ENCODE measurements at places on chromosomes 5 and 9. TPM values are rescaled to one million over a fixed set of nuclear protein-coding genes. Genes with fewer than 3 reads are reported as not detected.

The TOMM5 gene
- 190 TPM for total RNA-seq

GRCh38 chr5:142748568-142749249 is 21.5 kb upstream of the ARHGAP26 start:
- DNase-seq, result no peak

The GARNL3 gene
- total RNA-seq, result 1.2 TPM

- peak; percentile 36 for DNase-seq
These were observed 11.2 kb upstream of the CFAP95 start for GRCh38 chr9:69809304-69809863.

DNA sequence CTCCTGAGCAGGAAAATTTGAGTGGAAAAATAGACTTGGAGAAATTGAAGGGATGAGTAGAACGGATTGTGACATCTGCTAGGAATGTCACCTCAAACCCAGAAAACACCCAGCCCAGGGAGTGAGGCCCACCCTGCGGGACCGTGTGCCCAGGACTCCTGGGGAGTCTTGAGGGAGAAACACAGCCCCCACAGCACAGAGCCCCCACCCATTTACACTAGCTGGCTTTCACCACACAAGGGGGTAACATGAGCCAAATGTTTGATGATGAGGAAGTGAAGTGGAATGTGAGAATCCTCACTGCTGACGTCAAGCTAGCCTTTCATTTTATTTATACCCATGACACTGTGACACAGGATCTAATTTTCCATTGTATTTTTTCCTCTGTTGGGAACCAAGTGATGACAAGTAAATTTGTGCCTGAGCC is 42.8 kb upstream of the PDE8B start:
- DNase-seq, result peak; percentile 71

- DNase-seq, result no peak
These were observed 37.3 kb upstream of the MAMDC2 start for GRCh38 chr9:70006306-70006705.

The ATG10 gene
- total RNA-seq, result 15.2 TPM

DNA sequence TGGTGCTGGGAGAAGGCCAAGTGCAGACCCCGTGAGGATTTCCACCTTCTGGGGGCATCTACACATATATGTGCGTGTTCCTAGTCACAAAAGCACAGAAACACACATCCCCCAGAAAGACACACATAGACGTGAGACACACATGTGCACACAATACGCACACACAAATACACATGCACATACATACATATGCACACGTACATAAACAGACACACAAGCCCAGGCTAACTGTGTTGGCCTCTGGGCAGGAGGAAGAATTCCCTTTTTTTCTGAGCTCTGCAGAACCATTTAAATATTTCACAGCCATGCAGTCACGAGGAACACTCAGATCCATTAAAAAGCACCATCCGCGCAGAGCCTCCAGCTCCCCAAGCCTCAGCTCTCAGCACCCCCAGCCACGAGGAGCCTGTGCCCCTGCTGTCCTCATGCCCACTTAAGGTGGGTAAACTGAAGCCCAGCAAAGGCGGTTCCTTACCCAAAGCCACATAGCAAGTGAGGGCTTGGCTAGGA is 5.3 kb downstream of the NINJ1 start:
- DNase-seq, result no peak

DNA sequence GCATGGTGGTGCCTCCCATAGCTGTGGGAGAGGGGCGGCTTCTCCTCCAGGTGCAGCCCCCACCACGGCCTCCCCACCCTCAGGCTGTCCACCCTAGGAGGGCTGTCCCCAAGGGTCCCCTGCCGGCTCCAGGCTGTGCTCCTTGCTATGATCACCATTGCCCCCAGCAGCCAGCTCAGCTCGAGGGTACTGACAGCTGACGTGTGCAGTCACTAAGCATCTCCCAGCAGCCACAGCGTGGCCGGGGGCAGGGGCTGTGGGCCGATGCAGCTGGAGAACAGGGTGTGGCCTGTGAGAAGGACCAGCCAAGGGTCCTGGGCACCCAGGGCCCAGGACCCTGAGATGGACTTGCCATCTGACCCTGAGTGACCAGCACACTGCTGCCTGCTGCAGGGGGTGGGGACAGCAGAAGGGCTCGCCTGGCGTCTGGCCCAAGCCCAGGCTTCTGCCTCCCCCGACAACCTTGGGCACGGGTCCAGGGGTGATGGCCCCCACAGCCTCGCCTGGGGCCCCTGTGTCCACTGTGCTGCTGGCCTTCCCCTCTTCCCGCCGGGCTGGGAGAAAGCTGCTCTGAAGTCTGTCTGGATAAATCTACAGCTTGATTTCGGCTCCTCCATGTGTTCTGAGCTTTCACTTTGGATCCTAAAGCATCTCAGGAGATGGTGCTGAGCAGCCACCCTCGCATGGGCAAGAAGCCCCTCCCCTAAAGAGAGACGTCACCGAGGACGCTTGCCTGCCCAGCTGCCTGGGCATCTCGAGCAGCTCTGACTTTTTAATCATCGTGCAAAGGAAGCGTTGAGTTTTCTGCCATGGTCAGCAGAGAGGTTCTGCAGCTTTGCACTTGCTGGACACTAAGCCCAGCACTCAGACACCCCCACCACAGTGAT is 5.5 kb downstream of the KCNT1 start:
- peak; percentile 53 for DNase-seq

GRCh38 chr9:13758936-13759335 is 479.4 kb upstream of the MPDZ start:
- peak; percentile 12 for DNase-seq

The SH3GLB2 gene
- 48.2 TPM for total RNA-seq

GRCh38 chr9:134627417-134628353 is 13.9 kb upstream of the COL5A1 start:
- no peak for DNase-seq

The PLK2 gene
- 230 TPM for total RNA-seq

- DNase-seq, result peak; percentile 87
These were observed 38.8 kb downstream of the NFX1 start for GRCh38 chr9:33329117-33329563.

DNA sequence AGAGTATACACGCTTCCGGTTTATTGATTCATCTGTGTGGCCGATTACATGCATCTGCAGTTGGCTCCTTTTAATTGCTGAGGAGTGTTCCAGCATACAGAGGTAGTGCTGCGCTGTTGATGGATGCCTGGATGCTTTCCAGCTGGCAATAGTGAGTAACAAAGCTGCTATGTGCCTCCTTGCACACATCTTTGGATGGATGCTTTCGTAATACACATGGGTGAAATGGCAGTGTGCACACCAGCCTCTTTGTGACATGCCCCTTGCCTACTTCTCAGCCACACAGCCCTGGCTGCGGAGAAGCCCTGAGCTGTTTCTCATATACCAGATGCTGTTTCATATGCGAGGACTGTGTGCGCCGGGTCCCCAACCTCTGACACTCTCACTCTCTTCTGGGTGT is 151.0 kb downstream of the GADD45G start:
- DNase-seq, result no peak

DNA sequence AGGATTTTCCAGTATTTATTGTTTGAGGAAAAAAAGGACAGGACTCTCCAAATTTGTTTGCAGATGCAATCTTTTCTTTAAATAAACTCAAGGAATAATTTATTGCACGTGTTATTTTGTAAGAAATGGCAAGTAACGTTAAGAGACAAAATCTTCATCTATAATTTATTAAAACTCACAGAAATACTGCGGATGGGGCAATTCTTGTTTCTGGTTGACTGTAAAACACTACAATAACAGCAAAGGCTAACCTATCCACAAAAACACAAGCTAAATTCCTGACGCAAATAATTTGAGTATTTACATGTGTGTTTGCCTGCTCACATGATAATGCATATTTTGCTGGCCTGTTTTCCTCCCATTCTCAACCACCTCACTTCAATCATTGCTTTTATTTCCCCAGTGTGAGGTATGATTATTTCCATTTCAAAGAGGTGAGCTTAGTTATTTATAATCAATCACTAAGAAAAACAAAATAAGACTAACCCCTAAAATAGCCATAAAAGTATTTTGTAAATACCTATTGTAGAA is 619.4 kb downstream of the PDE4D start:
- DNase-seq, result no peak

GRCh38 chr5:33833237-33833575 is 58.6 kb downstream of the ADAMTS12 start:
- DNase-seq, result peak; percentile 68

GRCh38 chr5:58064801-58065200 is 395.1 kb downstream of the PLK2 start:
- no peak for DNase-seq

DNA sequence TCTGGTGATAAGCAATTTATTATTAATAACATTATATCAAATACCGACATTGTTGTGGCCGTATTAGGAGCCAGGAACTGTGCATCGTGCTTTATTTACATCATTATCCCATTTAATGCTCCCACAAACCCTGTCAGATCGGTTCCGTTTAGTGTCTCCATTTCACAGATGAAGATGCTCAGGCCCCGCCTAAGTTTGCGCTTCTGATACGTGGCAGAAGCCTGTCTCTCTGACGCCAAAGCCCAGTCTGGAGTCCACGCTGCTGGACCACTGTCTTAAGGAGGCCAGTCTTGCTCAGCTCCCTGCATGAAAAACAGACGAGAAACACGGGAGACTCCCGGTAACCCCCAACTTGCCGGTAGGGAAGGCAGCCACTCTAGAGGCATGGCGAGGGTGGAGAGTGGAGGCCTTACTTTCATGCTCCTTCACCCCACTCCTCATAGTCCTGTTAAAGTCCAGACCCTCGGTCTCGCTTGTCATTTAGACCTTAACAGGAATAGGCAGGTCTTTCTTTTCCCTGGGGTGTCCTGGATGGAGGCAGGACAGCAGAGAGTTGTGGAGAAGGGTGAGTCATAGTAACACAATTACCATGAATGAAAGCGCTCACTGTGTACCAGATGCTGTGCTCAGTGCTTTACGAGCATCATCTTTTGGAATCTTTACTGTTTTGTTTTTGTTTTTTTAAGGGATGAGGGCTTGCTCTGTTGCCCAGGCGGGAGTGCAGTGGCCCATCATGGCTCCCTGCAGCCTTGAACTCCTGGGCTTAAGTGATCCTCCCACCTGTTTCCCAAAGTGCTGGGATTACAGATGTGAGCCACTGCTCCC is 872 bp downstream of the TXNDC15 start:
- peak; percentile 78 for DNase-seq

The PLEKHG4B gene
- 0.38 TPM for total RNA-seq

The PIGO gene
- total RNA-seq, result 23.7 TPM

- no peak for DNase-seq
These were observed 46.8 kb downstream of the CYLC2 start for GRCh38 chr9:103041961-103042360.

DNA sequence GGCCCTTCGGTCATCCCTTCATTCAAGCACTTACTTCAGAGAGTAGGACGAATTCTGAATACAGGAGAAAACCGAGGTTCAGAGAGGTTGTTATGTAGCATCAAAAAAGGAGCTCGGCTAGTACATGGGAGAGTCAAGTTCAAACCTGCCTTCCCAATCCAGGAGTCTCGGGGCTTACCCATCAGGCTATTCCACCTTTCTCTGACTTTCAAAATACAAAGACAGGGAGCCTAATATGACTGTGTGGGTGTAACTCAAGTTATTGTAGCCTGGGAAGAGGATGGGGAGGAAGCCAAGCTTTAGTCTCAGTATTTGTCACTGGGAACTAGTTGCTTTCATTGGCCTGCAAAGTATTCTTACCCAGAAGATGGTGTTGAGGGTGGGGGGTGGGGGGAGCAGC is 274.8 kb upstream of the PANK3 start:
- DNase-seq, result no peak

DNA sequence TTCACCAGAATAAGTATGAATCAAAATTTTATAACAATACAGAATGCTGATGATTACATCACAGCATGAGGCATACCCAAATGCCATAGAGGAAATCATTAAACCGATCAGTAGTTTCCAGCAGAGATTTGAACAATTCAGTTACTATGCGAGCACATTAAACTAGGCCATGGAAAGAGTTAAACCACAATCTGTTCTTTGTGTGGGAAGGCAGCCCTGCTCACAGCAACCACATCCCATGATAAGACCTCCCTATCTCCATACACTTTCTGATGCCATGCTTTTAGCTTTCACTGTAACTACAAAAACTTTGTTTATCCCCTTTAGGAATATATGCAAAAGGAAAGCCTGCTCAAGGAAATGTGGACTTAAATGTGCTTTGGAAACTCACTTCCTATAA is 4.5 kb downstream of the NFIB start:
- peak; percentile 32 for DNase-seq

- DNase-seq, result peak; percentile 75
These were observed 63.0 kb downstream of the PBX3 start for GRCh38 chr9:125810161-125810560.

DNA sequence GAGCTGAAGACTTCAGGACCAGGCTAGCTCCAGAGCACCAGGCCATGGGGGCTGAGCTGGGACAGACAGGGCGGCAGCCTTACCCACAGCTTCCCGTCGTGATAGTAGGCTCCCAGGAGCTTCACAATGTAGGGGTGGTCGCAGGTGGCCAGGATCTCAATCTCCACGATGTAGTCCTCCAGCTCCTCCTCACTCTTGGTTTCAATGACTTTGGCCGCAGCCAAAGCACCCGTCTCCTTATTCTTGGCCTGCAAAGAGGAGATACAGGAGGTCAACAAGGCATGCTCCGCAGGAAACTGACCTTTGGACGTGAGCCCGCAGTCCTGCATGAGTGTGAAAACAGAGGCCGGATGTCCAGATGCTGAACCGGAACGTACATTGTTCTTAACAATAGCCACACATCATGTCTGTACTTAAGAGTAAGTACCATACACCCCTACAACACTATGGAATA is 31.5 kb downstream of the STK10 start:
- DNase-seq, result no peak

GRCh38 chr9:6632516-6633183 is 12.9 kb downstream of the GLDC start:
- DNase-seq, result no peak

- no peak for DNase-seq
These were observed 352.4 kb downstream of the CETN3 start for GRCh38 chr5:90056911-90057705.

DNA sequence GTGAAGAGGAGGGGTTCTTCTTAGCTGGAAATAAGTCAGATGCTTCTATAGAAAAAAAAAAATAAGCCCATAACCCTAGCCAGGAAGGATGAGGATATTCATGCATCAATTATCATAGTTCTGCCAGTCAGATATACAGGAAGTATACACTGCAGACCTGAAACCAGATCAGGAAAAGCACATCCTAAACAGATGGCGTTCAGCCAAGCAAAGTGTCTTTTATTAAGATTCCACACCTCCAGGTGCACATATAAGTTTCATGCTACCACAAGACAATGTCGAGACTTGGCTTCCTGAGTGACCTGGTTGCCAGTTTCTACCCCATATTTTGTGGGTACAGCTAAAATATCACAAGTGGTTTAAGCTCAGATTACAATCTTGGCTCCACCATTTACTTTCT is 108.3 kb downstream of the CETN3 start:
- DNase-seq, result no peak

- DNase-seq, result no peak
These were observed 101.7 kb upstream of the TBC1D2 start for GRCh38 chr9:98356953-98357690.

The IL17B gene
- total RNA-seq, result not detected

DNA sequence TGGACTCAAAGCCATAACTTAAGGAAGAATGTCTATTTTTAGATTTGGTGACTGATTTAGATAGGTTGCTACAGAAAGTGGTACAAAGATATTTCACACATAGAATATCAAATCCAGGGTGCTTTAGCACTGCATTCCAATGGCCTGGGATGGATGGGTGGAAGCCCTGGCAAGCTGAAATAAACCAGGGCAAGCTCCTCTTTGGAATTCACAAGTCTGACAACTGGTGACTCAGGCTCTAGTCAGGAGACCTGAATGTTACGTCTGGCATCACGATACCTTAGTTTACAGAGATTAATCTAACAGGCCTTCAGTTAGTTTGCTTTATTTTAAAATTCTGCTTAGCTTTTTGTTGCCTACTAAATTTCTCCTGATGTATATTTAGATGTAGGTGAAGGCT is 144.0 kb downstream of the TMC1 start:
- peak; percentile 35 for DNase-seq

The XPA gene
- 6.3 TPM for total RNA-seq

The ANKRD31 gene
- not detected for total RNA-seq

All from LHCN-M2 (cell line).